Cortex of kidney (tissue), 1 donor: ENCODE measurements at places on chromosomes 5 and 9.

DNA sequence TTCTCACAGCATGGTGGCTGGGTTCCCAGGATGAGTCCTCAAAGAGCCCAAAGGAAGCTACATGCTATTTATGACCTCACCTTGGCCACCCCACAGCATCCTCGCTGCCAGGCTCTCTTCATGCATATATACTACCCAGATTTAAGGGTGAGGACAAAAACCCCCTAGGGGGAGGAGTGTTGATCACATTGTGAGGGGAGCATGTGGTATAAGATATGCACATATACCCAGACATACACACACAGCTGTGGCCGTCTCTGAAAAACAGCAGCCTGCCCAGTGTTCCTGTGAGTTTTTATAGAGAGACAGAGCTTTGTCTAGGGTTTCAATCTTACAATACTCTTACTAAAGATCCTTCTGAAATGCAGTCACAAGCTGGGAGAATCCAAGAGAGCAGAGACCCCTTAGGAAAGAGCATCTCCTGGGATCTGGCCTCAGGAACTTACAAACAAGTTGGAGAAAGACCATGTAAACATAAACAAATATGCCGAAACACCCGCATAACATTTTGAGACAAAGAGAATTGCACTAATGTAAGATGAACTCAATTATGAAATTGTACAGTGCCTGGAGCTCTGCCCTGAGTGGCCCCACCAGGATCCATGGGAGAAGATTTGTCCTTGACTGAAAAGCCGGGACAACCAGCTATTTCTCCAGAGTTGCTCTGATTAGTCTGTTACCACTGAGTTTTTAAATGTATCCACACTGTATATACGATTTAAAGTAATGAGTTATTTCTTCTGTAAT, 146.4 kb downstream of the GADD45G start:
- DNase-seq, result no peak

DNA sequence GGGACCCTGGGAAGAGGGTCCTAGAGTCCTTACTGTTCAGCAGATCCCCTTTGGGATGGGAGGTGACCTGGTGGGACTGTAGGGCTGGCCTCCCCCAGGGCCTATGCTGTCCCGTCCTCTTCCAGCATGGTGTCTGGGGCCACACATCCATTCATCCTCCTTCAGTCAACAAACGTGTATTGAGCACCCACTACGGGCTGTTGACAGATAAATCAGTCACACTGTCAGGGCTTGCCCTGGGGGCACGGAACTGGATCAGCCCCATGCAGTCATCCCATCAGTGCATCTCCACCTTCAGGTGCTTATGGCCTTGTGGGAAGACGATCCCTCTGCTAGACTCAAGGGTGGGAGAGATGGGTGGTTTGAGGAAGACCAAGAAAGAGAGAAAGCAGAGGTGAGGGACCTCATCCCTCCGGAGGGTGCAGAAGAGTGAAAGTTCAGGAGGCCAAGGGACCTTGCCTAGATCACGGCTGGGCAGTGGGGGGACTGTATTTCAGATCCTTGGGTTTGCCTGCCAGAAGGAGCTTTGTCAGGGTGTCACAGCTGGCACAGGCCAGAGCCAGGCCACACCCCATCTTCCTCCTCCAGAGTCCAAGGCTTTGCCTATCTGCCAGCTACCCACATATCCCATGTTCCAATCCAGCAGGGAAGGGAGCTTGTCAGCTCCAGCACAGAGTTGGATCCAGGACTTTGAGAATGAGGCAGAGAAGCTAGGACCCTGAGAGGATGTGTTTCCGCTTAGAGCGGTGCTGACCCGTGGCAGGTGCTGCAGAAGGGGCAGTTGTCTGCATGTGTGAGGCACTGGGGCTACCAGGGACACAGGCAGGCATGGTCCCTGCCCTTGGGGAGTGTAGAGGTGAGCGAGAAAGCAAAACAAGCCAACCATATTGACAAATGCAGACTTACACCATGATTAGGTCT, 30.5 kb downstream of the COL27A1 start:
- DNase-seq, result no peak

DNA sequence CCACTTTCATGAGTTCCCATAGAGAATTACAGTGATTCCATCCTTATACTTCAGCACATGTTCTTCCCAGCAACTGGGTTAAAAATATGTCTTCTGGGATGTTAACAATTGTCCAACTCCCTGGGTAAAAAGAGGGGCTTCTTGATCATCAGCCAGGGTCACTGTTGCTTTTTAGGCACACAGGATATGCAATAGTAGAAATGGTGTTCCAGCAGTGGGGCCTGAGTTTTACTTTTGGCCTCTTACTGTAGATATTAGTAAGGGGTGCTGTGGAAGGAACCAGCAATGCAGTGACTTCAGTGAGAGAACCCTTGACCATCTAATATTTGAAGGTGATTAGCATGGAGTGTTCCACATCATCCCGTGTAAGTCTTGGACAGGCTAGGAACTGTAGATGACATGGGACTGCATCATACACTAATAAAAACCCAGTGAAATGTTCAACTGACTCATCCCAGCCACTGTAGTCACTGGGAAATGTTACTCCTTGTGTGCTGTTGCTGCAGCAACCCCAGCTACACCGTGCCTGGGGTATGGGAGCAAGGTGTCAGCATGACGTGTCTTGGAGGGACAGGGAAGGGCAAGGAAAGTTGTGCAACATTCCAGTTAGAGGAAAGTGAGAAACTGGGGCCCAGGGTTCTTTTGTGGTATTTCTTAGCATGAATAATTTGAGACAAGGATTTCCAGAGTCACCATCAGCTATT, 610.9 kb downstream of the RAB3C start:
- DNase-seq, result no peak

DNA sequence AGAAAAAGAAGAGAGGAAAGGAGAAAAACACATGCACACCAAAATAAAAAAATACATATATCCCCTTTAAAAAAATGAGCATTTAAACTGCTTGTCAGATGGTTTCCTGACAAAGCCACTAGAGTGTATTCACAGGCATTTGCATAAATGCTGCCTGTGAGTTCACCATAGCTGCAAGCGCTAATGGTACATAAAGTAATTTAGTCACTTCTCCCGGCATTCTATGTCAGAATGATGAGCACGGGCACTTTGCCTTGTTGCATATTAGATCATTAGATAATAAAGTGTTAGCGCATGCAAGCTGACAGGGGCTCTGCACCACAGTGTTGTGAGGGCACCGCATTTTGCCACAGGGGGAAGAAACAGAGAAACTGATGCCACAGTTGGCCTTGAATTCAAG, 280.6 kb downstream of the EBF1 start:
- DNase-seq, result no peak

GRCh38 chr9:131635285-131635684, 90.0 kb downstream of the PRRT1B start:
- no peak for DNase-seq

DNA sequence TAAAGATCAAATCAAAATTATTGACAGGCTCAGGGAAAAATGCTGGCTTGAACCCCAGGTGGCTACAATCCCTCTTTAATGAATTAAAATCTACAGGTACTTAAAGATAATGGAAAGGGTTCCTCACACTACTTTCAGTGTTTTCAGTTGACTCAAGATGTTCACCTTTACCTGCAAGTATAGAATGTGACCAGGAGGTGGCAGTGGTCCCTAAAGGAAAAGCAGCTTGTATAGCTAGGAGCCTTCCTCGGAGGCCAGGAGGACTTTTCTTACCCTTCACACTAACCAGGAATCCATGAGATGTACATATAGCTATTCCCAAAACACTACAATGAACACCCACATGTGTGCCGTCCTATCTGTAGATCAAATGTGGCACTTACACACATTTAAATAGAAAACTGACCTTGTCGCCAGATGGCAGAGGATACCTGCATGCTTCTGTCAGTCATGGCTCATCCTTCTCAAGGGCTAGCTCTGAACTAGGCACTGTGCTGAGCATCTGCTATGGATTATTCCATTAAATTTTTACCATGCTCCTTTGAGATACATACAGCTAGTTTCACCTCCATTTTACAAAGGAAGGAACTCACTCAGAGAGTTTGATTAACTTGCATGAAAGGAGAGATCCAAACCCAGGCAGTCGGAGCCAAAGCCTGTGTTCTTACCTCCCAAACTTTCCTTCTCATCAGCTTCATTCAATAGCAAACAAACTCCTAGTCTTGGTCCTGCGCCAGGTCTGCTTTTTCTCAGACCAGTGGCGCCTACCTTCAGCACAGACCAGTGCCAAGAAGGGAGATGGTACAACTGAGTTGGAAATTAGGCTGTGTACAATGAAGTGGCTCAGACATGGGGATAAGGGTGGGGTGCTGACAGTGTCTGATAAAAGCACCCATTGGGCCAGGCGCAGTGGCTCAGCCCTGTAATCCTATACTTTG, 24.5 kb downstream of the C9orf152 start:
- DNase-seq, result no peak

- no peak for DNase-seq
Measured at GRCh38 chr5:124825250-124825982, 79.0 kb upstream of the ZNF608 start.

DNA sequence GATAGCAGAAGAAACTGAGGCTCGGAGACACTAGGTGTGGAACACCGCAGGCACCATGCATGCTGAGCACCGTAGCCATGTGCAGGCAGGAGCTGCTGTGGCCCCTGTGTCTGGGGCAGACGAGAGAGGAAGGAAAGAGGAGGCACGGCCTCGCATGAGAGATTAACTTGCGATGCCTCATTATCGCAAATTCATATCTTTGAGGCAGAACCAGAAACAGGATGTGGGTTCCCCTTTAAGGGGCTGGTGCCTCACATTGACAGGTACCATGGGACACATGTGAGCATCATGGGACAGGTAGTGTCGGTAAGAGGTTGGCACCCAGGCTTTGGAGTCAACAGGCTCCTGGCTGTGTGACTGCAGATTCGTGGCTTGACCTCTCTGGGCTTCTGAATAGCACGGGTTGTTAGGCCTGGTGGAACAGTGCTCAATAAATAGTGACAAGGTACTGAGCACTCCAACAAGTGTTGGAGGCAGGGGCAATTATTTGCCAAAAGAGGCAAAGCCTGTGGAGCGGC, 40.8 kb downstream of the NAIF1 start:
- no peak for DNase-seq

DNA sequence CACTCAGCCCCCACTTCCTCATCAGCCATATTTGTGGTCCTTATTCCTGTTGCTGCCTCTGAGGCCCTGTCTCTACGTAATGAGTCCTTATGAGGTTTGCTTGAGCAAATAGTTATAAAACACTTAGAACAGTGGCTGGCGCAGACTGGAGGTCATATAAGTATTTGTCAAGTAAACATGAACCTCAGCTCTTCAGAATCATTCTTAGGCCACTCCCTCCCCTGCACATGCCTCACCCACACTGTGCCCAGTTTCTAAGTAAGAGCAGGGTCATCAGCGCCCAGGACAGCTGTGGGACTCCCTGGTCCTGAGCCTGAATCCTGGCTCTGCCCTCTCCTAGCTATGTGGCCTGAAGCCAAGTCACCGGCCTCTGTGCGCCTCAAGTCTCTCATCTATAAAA, 4.0 kb downstream of the ST6GALNAC4 start:
- no peak for DNase-seq

GRCh38 chr5:119913425-119913824, 284.1 kb downstream of the FAM170A start:
- DNase-seq, result no peak

DNA sequence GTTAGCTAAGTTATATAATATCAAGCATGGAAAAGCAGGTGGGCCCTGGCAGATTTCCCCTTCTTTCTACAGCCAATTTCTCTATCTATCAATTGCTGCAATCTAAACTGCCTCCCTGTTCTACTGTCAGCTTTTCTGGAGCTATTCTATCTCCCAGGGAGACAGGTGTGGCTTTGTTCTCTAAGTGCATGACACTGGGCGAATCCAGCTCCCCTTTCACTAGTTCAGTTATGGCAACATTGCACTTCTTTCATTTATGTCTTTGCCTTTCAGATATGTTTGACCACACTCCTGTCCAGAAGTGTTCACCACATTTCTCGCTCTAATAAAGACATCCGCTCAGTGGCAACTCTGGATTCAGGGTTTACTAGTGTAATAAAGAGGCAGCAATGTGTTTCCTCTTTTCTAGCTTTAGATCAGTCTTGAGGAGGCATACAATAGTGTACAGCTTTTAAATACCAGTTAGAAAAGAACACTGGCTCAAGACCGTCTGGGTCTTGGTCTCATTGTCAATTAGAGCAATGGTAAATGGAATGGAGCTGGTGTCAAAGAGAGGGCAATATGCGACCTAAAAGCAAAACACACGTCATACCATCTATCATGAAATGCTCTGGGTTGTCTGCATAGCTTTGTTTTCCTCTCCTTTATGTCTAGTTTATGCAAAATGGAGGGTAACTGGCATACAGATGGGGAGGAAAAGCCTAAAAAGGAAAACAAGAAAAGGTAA, 197.0 kb downstream of the SLF1 start:
- DNase-seq, result no peak

GRCh38 chr9:88502552-88503034, 32.4 kb upstream of the NXNL2 start:
- no peak for DNase-seq

- no peak for DNase-seq
Measured at GRCh38 chr9:77375956-77376532, 198.7 kb downstream of the VPS13A start.

GRCh38 chr9:93136011-93136440, 2.0 kb upstream of the NINJ1 start:
- DNase-seq, result no peak

GRCh38 chr5:80198399-80198798, 57.4 kb downstream of the SERINC5 start:
- DNase-seq, result no peak

- DNase-seq, result no peak
Measured at GRCh38 chr5:160959804-160960203, 107.8 kb upstream of the ATP10B start.

GRCh38 chr9:113581865-113582697, 118.6 kb downstream of the RGS3 start:
- no peak for DNase-seq

GRCh38 chr9:95197692-95198271, 119.7 kb downstream of the FANCC start:
- no peak for DNase-seq

GRCh38 chr9:96116275-96117064, 185.5 kb downstream of the HSD17B3 start:
- DNase-seq, result no peak

GRCh38 chr5:22258139-22258538, 595.0 kb downstream of the CDH12 start:
- DNase-seq, result no peak

- no peak for DNase-seq
Measured at GRCh38 chr5:132138260-132138659, 64.7 kb downstream of the CSF2 start.

GRCh38 chr5:62614355-62614754, 35.7 kb downstream of the LRRC70 start:
- DNase-seq, result no peak

DNA sequence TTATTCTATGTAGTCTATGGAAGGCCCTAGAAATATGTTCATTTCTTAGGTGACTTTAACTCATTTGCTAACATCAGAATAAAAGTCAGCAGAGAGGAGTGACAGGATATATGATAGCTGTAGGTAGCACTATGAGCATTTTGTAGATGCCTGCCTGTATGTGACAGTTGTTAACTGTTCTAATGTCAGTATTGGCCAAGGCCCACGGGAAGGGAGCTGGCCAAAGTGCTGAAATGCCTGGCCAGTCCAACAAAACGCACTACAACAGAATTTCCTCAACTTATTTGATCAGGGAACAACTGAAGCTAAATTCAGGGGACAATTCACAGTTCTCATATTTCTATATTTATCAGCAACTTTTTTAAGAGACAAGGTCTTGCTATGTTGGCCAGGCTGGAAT, 20.8 kb downstream of the SV2C start:
- DNase-seq, result no peak
